Neural progenitor cell (in vitro differentiated cells): ENCODE measurements at places on chromosomes 1 and 21.

GRCh38 chr1:190759807-190760206, 282.1 kb upstream of the BRINP3 start:
- DNase-seq, result no peak

DNA sequence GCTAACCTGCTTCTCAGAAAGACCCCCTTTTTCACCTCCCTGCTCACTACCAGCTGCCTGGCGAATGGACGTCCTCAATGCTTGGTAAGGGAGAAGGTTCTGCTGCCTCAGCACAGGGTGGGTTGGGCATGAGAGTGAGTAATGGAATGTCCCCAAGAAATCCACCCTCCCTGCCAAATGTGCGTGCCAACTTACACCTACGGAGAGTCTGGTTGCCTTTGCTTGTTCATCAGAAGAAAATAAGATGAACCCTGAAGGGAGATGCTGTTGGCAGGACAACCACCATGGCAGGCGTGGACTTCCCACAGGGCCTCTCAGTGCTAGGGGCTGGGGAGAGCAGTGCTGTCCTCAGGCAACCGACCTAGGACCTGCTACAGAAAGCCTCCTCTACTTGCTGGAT, 106.0 kb downstream of the XCL2 start:
- DNase-seq, result no peak

- DNase-seq, result no peak
These were observed 21.2 kb upstream of the IFNAR2 start for GRCh38 chr21:33208534-33208933.

DNA sequence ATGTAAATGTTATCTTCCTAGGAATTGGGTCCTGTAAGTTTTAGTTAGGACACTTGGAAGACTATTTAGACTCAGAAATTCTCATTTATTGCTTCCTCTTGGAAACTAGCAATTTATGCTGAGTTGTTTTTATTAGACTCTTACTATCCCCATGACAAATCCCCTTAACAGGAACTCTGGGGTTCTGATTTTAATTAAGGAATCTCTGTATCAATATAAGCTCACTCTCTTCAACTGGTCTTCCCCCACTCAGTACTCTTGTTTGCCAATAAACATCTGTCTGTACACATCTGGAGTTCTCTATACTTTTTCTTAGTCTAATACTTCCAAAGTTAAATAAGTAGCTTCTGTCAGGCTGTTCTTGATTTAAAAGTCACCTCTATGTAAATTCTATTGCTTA, 64.1 kb upstream of the TBX15 start:
- no peak for DNase-seq

DNA sequence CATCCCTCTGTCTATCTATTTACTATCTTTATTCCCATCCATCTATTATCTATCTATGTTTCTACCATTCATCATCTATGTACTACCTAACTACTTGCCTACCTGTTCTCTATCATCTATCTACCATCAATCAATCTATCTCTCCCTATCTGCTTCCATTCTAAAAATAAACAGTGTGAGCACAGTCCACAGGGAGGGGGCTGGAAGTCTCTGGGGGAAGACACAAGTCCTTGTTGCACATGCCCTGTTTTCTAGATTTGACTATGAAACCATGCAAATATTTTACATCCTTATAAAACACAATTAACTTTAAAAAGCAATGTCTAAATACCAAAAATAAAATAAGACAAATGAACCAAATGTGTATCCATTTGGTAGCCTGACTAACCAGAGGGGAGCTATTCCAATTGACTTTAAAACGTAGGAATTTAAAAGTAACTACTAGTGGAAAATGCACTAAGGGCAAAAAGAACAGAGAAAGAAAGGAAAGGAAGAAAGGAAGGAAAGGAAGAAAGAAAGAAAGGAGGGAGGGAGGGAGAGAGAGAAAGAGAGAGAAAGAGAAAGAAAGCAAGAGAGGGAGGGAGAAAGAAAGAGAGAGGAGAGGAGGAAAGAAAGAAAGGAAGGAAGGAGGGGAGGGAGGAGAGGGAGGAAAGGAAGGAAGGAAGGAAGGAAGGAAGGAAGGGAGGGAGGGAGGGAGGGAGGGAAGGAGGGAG, 13.6 kb upstream of the RIPK4 start:
- DNase-seq, result no peak

- DNase-seq, result no peak
These were observed 123.2 kb downstream of the SLC30A10 start for GRCh38 chr1:219805191-219805590.

GRCh38 chr1:221801773-221802516, 60.1 kb upstream of the DUSP10 start:
- peak; percentile 27 for DNase-seq

GRCh38 chr1:1616838-1617237, 1.5 kb downstream of the MIB2 start:
- no peak for DNase-seq

DNA sequence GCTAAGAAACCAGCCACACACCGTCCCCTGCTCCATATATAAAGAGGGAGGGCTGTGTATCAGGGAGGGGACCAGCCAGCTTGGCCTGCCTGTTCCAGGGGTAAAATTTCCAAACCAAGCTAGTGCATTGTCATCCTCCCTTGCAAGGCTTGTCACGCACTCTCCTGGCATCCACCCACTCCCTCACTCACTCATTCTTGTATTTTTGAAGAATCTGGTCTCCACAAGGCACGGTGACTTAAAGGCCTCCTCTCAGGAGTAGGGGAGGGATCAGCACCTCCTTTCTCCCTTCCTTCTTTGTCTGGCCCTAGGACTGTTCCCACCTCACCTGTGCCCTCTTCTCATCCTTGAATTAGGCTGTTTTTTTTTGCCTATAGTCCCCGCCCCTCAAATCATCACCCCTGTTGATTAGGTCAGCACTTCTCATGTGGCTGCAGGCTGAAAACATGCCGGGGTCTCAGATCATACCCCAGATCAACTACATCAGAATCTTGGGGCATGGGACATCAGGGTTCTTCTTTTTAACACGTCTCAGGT, 5.0 kb downstream of the ABCA4 start:
- no peak for DNase-seq

- no peak for DNase-seq
These were observed 6.5 kb downstream of the ZNF672 start for GRCh38 chr1:248844526-248844925.

GRCh38 chr1:33260439-33260838, 4.1 kb downstream of the ZNF362 start:
- no peak for DNase-seq

GRCh38 chr1:22906968-22907367, 65.7 kb downstream of the LACTBL1 start:
- DNase-seq, result no peak

- DNase-seq, result peak; percentile 53
These were observed 72.5 kb downstream of the KCNT2 start for GRCh38 chr1:196535727-196536126.

DNA sequence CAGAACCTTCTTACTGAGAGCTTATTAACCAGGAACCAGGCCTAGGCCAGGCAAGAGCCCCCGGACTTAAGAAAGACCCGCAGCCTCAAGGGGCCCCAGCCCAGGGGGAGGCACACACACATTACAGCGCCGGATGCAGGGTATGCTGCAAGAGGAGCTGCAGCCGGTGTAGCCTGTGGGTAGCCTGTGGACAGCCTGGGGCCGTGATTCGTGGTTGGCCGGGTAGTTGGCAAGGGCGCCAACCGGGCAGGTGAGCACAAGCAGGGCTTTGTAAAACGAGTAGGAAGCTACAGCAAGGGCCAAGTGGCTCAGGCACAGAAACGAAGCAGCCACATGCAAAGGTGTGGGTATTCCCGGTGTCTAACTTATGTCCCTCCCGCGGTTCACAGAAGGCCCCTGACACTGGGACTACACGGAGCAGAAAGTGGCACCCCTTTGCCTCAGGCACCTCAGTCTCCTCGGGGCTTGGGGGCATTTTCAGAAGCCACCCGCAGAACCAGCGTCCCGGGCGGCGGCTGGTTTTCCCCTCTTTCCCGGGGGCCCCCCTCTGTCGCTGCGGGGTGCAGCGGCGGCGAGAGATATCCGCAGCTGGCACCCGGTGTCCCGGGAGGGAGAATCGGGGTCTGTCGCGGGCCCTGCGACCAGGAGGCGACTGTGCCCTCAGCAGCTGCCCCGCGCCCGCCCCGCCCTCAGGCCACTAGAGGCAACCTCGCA, 40.8 kb downstream of the KIAA1614 start:
- no peak for DNase-seq

- DNase-seq, result no peak
These were observed at the start of gene CACYBP for GRCh38 chr1:174999936-175000696. CACYBP (plus strand) TSS chr1:174999947; CDS start chr1:175000181, 234 bp downstream.

- DNase-seq, result no peak
These were observed 25.6 kb downstream of the ZBTB17 start for GRCh38 chr1:15950302-15950701.

- no peak for DNase-seq
These were observed 59.5 kb upstream of the LAMC2 start for GRCh38 chr1:183126528-183126927.

DNA sequence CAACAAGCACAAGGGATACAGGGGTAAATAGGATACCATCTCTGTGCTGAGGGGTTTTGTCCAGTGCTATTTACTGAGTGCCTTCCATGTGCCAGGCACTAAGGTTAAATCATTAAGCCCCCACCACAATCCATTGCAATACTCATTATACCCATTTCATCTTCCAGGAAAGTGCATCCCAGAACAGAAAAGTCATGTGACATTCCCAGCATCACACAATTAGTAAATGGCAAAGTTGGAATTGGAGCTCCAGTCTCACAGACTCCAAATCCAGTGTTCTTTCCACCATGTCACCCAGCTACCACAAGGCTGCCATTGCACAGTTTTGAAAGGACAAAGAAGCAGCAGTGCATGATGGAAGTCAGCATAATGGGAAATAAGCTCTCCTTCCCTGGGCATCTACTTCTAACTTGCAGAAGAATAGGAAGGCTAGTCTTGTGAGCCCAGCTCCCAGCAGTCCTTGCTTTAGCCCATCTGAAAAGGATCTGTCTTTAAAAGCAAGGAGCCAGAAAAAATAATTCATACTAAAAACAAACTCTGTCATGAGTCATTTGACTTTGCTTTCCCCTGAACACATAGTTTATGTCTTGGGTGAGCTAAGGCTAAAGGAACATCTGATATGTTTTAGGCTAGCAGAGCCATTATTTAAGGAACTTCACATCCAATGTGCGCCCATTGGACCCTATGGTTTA, 111.4 kb upstream of the HOOK1 start:
- DNase-seq, result no peak

- no peak for DNase-seq
These were observed 66.7 kb downstream of the MAN1A2 start for GRCh38 chr1:117433943-117434342.

- DNase-seq, result no peak
These were observed 26.2 kb downstream of the VPS26C start for GRCh38 chr21:37240978-37241377.

DNA sequence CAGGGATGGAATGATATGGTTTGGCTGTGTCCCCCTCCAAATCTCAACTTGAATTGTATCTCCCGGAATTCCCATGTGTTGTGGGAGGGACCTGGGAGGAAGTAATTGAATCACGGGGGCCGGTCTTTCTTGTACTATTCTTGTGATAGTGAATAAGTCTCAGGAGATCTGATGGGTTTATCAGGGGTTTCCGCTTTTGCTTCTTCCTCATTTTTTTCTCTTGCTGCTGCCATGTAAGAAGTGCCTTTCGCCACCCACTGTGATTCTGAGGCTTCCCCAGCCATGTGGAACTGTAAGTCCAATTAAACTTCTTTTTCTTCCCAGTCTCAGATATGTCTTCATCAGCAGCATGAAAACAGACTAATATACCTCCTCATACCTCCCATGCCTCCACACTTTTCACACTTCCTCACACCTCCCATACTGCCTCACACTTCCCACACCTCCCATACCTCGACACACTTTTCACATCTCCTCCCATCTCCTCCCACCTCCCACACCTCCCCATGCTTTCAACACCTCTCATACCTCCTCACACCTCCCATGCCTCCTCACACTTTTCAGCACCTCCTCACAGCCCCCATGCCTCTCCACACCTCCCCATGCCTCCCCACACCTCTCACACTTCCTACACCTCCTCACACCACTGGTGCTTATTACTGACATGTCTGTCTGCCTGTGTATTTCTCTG, 21.3 kb downstream of the GPR137B start:
- no peak for DNase-seq

- DNase-seq, result no peak
These were observed 13.0 kb downstream of the RD3 start for GRCh38 chr1:211478801-211479578.

- DNase-seq, result peak; percentile 90
These were observed 51.8 kb upstream of the TARDBP start for GRCh38 chr1:10960411-10961299.

GRCh38 chr1:47522935-47523834, 85.3 kb downstream of the FOXD2 start:
- no peak for DNase-seq

DNA sequence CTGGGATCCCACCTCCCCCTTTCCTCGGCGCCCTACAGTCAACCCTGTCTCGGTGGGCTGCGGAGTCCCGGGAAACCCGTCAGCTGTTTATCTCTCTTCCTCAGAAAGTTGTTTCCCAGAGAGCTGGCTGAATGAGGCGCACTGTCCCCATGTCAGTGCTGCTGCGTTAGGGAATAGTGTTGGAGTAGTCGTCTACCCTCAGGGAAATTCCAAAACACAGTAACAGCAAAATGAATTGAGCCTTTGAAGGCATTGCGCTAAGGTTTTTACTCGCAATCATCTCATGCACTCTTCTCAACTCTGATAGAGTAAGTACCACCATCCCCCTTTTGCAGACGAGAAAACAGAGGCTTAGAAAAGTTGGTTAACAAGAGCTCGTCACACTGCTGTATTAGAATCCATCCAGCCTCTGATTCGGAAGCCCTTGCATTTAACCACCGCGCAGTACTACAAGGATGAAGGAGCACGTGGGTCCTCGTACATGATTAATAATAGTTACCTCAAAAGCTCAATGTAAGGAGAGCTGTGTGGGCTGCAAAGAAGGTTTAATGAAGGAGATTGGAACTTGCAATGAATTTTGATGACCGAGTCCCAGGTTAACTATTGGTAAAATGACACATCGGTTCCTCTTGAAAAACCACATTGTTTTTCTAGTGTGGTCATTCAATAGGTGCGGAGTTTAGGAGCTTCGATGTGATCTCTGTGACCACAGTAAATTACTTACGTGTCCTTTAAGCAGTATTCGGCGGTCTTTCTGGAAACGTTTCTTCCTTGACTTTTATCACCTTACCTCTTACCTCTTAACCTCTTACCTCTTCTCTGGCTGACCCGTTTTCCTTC, 788 bp upstream of the EDEM3 start:
- peak; percentile 24 for DNase-seq

- no peak for DNase-seq
These were observed 27.2 kb upstream of the CSF1 start for GRCh38 chr1:109883248-109883955.

GRCh38 chr21:9837946-9838737, 683.2 kb upstream of the TPTE start:
- no peak for DNase-seq

DNA sequence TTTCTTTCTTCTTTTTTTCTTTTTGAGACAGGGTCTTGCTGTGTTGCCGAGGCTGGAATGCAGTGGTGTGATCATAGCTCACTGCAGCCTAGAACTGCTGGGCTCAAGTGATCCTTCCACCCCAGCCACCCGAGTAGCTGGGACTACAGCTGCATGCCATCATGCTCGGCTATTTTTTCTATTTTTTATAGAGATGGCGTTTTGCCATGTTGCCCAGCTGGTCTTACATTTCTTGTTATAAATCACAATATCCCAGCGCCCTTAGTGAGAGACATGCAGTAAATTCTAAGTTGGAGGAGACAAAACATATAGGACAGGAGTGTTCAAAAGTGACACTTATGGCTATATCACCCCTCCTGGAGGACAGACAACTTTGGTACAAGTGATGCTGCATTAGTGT, 31.3 kb upstream of the ACTN2 start:
- peak; percentile 3 for DNase-seq

- DNase-seq, result peak; percentile 60
These were observed 27.7 kb downstream of the TRIM11 start for GRCh38 chr1:228378873-228379460.

- no peak for DNase-seq
These were observed 35.8 kb downstream of the C1orf21 start for GRCh38 chr1:184422490-184423233.
